Effector CD4-positive, alpha-beta T cell (primary cell): ENCODE measurements at places on chromosomes 12 and 14.

DNA sequence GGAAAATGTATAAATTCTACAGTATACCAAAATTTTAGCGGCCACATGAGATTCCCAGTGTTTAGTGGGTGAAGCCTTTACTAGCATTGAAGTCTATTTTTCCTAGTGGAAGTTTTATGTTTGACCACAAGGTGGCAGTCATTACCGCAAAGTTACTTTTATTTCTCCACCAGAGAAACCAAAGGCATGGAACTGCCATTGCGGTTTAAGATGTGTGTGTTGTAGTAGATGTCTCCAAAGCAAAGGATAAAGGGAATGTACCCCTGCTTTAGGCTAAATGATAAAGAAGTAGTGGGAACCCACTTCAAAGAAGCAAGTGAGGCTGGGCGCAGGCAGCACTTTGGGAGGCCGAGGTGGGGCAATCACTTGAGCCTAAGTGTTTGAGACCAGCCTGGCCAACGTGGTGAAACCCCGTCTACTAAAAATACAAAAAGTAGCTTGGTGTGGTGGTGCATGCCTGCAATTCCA, 140.5 kb downstream of the PRKCH start:
- peak; percentile 30 for DNase-seq

- DNase-seq = no peak
Observed at GRCh38 chr12:105384916-105385535, 54.5 kb downstream of the C12orf75 start.

GRCh38 chr12:90510948-90511347, 444.0 kb downstream of the CCER1 start:
- DNase-seq = no peak

DNA sequence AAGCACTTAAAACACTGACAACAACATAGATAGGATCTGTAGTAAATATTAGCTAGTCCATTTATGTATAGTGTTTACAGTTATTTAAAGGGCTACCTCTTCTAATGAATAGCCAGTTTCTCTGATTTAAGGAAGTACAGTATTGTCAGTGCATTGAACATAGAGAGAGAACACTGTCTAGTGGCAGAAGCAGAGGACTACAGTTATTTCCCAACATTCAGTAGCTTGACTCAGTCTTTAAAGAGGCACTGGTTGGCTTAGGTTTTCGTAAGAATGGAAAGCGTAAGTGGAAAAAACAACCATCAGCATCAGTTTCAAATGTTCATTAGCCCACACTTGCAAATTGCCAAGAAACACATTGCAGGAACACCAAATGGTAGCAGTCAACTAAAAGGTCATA, 125.0 kb upstream of the HMGA2 start:
- DNase-seq = no peak

DNA sequence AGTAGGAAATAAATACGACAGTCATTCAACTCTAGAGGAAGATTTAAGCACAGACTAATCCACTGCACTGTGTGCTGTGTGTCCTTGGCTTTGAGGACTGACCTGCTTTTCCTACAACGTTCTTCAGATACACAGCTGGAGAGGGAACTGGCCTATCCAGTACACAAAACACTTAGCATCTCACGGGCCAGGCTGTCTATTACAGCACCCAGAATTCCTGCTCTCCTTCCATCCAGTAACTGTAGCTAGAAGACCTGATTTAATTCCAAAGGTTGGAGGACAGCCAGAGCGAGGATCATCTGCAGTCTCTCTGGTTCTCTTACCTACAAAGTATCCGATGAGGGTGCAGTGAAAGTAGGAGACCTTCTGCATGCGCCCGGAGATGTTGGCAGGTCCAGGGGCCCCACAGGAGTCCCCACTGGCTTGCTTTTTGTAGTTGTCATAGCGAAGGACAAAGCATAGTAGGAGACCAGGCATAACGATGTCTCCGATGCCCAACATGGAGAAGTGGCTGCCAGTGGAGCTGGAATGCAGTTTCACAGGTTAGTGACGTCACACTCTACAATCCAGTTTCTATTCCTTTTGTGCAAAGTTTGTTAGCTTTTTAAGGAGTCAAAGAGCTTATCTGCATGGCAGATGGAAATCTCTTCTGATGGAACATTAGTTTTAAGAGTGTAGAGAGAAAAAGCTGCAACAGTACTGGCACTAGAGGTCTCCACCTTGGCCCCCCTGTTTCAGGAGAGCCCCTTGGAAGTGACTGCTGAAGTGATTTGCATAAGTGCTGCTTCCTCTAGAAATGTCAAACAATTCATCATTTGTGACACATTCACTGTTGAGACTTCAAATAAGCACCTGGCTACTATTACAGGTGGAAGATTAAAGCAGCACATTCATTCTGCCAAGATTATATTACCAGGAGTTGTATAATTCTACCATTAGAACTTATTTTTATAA, 41.7 kb downstream of the ACADS start:
- no peak for DNase-seq

DNA sequence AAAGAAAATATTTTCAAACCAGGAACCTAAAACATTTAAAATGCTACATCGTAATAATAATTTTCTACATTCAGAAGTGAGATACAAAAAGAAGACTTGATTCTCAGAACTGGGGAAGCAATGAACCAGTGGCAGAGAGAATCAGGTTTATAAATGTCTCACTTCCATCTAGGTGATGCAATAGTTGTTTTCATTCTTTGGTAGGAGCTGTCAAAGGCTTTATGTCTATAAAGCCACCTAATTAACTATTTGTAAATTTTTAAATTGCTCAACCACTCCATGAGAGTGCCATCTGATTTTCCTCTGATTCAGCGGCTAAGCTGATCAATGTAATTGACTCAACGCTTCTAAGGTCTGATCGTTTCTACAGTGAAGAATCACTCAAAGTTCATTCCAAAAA, 66.1 kb downstream of the ARMH4 start:
- DNase-seq = no peak

GRCh38 chr12:1377681-1378080, 216.7 kb downstream of the FBXL14 start:
- no peak for DNase-seq

DNA sequence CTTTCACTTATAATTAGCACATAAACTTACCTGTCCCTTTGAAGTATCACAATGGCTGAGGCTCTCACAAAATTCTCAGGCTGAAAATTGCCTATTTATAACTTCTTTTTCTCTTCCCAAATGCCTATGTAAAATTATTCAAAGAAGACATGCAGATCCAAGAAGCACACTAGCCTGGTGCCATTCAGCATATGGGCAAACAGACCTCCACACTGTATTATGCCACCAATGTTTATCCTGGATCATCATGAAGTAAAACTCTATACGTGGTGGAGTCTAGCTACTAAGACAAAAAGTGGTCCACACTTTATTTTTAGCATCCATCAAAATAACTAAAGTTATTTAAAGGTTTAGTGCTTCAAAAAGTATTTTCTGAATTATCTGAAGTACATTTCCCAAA, 15.8 kb downstream of the TC2N start:
- no peak for DNase-seq

DNA sequence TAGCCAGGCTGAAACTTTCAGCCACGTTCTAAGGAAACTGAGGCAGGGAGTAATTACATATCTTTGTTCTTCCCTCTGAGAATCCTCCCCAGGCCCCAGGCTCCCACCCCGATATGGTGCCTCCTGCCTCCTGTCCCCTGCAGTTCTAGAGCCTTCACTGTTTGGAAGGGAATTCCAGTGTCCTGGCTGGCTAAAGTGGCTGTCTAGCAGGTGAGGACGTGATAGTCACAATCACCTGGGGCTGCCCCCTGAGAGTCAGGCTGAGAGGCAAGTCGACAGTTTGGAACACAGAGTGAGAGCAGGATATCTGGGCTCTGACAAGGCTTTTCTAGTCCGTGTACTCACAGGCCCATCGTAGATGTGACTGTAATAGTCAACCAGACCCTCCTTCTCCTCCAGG, 6.3 kb upstream of the RPAP3 start:
- no peak for DNase-seq

DNA sequence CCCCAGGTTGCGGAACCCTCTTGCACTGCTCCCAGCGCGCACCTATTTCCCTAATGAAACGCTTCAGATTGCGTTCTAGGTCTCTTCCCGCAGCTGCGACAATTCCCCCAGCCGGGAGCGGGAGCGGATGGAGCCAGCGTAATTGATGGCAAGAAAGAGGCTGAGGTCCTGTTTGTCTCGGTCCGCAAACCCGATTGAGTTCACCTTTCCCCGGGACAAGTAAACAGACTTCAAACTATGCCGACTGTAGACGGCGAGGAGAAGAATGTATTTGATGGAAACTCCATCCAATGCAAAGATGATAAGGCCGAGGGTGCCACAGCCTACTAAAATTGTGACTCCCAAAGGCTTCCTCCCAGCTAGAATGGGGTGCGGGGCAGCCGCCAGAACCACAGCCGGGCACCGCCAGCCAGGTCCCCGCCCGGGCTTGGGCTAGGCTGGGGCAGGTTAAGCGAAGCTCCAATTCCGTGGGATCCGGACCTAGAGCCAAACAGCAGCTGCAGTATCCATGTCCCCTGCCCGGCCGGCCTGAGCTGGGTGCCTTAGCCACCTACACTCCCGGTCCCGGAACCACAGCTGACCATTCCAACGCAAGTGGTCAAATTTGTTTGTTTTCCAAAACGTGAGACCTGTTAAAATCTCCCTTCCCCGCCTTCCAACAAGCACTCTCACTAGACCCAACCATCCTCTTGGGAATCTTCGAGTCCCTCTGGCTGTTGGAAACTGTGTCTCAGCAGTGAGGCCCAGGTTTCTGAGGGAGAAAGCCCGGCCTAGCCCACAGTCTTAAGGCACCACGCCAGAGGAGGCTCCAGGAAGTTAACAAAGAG, 5.5 kb downstream of the NKX2-1 start:
- no peak for DNase-seq

- DNase-seq = no peak
Observed at GRCh38 chr14:92362781-92363235, 39.8 kb downstream of the SLC24A4 start.

DNA sequence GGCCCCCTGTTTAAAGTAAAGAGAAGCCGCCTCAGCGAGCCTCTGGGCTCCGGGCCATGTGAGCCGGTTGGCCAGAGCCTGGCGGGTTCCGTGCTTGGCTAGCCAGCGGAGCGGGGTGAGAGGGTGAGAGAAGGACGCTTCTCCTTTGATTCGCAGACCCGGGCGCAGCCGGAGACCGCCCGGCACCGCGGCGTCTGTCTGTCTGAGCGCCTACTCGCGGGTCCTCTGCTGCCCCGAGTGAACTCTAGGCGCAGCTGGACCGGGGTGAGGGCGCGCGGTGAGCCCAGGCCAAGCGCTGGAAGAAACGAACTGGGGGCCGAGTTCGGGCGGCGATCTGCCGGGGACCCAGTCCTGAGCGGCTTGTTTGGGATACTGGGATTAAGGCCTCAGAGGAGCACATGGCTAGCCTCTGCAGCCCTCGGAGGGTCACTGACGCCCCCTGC, 41.4 kb upstream of the TBX5 start:
- no peak for DNase-seq

- DNase-seq = no peak
Observed at GRCh38 chr14:94382099-94382715, 6.2 kb downstream of the SERPINA1 start.

DNA sequence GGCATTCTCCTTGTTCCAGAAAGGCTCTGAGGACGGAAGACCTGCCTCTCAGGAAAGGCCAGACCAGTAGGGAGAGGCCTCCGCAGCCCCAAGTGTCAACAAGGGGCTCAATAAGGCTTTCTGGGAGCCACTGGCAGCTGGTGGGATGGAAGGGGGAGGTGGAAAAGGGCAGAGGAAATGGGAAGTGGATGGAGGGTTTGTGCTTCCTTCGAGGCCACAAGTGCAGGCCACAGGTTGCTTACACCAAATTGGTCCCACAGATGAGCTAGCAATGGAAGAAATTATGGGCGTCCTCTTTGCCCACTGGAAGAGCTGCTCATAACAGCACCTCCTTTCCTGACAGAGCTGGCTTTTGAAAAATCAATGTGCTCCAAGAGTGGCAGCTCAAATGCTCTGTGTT, 28.2 kb downstream of the P2RX4 start:
- no peak for DNase-seq

DNA sequence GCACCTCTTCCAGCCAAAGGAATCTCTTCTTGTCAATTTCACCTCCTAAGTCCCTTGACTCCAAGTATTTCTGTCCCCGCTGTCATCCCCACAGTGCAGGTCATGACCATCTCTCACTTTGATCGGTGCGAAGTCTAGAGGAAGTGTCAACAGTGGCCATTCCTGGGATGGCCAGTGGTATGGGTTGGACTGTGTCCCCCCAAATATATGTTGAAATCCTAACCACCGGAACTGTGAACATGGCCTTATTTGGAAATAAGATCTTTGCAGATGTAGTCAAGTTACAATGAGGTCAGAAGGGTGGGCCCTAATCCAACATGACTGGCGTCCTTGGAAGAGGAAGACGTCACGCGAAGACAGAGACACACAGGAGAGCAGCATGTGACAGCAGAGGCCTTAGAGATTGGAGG, 155.9 kb upstream of the PRMT8 start:
- DNase-seq = no peak

GRCh38 chr14:26138764-26139445, 458.9 kb downstream of the NOVA1 start:
- no peak for DNase-seq

- no peak for DNase-seq
Observed at GRCh38 chr12:93183940-93184671, 193.6 kb upstream of the NUDT4 start.

DNA sequence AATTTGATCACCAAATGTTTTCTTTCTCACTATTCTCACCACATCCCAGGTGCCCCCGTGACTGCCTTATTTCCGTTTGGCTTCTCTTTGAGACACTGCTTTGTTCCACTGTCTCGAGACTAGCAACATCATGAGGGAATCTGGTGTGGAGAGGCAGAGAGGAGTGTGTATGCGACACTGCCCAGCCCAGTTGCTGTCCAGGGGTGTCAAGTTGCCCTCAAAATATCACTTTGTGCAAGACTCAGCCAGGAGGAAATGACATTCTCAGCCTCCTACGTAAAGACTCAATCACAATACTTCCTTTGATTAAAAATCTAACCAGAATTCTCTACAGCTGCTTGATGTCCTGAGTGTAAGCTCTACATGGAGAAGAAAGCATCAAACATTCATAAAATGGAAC, 48.2 kb upstream of the EEA1 start:
- DNase-seq = no peak

- no peak for DNase-seq
Observed at GRCh38 chr14:71365361-71365760, 458.1 kb downstream of the PCNX1 start.

- DNase-seq = no peak
Observed at GRCh38 chr14:101151226-101151926, 247.9 kb upstream of the RTL1 start.
